ENCODE measurements at places on chromosomes 4 and X.
A peak's percentile ranks its signal among the peaks of the same experiment; 100 is the strongest.

- no peak for DNase-seq
Measured at GRCh38 chr4:67234296-67234695, 311.0 kb downstream of the CENPC start.

DNA sequence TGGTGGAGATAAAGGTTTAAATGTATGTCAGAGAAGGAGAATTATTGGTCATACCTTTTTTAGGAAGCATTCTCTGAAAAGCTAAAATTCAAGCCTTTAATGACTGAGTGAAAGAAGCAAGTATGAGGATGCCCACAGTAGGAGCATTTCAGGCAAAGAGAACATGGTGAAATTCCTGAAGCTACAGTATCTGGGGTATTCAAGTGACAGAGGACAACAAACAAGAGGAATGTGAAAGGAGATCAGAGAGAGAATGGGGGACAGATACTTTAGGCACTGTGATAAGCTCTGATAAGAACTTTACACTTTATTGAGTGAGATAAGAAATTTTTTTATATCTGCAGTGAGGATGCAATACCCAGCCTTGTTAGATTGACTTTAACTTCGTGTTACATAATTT lies 621.3 kb upstream of the AGA start:
- DNase-seq: no peak

GRCh38 chr4:137905930-137906329 lies 336.2 kb downstream of the SLC7A11 start:
- DNase-seq: no peak

DNA sequence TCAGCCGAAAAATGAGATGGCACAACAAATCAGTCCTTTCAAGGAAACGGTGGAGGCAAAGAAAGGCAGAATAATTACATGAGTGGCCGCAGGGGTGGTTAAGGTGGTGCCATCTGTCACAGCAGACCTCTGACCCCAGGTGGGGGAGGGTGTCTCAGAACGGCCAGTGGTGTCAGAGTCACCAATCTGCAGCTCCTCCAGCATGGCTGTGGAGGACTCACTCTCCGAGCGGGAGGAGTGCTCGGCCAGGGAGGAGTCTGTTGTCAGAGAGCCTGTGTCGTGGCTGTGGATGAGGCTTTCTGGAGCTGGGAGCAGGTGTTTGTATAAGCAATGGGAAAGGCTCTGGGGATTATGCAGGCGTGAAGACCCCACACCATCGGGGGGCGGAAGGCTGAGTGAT lies 130.3 kb upstream of the PDLIM3 start:
- DNase-seq: no peak

GRCh38 chr4:140238351-140239056 lies 84.5 kb upstream of the MAML3 start:
- no peak for DNase-seq

GRCh38 chr4:114036864-114037263 lies 57.4 kb upstream of the ARSJ start:
- no peak for DNase-seq

GRCh38 chr4:168777277-168777965 lies 232.6 kb downstream of the CBR4 start:
- DNase-seq: no peak

DNA sequence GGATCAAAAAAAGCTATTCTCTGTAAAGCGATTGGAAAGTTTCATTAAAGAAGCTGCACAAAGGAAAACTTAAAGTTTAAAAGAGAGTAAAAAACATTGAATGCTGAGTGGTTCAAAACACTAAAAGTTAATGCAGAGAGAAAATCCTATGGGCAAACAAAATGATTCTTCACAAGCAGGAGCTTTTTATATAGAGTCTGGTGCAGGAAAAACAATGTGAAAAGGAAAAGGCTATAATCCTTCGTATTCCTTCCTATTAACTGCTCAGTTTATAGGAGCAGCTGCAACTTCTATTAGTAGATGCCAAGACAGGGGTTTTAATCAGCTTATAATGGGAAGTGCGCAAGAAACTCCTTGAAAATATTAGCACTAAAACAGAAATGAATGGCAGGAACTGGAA lies 100.7 kb downstream of the PDGFC start:
- no peak for DNase-seq

GRCh38 chr4:126269106-126269505 lies 954.4 kb downstream of the FAT4 start:
- no peak for DNase-seq

DNA sequence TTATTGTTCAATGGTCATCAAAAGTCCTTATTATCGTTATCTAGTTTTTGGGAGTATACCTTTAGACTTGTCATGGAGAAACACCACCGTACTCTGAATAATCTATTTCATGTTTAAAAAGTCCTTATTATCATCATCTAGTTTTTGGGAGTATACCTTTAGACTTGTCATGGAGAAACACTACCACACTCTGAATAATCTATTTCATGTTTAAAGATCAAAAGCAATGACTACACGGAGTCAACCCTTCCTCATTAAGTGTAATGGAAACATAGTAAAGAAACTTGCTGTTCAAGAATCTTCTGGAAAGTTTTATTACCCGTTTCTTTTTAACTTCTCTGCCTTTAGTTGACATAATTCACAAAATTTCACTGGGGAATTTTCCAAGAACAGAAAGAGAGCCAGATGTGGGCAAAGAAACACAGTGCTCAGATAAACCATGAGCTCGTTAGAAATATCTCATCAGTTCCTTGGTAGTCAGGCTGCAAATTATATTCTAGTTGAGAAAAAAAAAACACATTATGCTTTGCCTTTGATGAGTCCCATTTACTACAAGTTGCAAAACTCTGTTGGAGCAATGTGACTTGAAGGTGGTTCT lies 158.8 kb downstream of the AFAP1 start:
- no peak for DNase-seq

GRCh38 chr4:53688186-53688790 lies 97.0 kb upstream of the LNX1 start:
- DNase-seq: no peak

- no peak for DNase-seq
Measured at GRCh38 chrX:45935408-45935807, 609.8 kb downstream of the ZNF674 start.

GRCh38 chr4:17578482-17578891 lies 1.5 kb downstream of the LAP3 start:
- no peak for DNase-seq

DNA sequence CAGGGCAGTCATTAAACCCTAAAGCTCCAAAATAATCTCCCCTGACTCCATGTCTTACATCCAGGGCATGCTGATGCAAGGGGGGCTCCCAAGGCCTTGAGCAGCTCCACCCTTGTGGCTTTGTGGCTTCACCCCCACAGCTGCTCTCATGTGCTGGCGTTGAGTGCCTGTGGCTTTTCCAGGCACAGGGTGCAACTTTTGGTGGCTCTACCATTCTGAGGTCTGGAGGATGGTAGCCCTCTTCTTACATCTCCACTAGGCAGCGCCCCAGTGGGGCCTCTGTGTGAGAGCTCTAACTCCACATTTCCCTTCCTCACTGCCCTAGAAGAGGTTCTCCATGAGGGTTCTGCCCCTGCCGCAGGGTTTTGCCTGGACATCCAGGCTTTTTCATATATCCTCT lies 35.1 kb downstream of the CFAP299 start:
- DNase-seq: no peak

- DNase-seq: no peak
Measured at GRCh38 chrX:74383611-74384010, 37.7 kb upstream of the SLC16A2 start.

DNA sequence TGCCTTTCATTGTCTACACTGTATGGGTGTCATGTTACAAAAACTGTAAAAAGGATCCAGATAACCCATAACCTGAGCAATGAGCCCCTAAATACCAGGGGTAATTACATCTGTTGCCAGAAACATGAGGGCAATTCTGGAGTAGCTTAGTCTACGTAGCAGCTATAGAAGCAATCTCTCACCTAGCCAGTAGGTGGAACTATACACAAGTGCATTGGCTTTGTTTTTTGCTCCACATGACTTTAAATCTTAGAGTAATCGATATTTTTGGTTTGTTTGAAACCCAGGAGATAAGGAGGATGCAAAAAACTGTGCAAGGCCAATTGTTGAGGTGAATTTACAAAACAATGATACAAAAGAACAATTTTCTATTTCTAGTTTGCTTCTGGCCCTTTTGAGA lies 57.5 kb downstream of the GPR82 start:
- no peak for DNase-seq

DNA sequence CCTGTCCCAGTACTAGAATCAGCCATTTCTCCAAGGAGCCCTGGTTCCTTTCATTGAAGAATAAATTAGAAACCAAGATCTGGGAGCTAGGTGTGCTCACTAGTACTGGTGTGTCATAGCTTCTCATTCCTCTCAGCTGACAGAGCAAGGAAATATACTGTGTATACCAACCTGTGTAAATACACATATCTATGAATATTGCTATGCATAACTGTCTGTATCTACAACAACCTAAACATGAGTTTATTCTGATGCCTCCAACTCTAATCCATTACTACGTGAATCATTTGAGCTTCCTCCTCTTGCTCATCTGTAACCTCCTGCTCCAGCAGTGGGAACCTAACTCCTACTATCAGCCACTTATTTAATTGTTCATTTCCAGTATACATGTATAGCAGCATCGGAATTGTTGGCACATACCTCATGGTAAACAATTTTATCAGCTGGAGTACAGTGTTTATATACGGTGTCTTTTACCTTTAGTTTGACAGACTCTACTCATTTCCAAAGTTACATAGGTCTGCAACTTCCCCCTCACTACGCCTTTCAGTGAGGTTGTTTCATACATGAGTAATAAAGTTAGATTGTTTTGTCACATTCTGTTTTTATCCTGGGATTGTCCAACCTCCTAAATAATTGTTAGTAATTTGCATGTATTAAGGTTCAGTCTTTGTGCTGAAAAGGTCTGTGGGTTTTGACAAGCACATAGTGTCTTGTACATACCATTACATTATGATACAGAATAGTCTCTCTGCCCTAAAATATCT lies 7.1 kb upstream of the SCRG1 start:
- no peak for DNase-seq

DNA sequence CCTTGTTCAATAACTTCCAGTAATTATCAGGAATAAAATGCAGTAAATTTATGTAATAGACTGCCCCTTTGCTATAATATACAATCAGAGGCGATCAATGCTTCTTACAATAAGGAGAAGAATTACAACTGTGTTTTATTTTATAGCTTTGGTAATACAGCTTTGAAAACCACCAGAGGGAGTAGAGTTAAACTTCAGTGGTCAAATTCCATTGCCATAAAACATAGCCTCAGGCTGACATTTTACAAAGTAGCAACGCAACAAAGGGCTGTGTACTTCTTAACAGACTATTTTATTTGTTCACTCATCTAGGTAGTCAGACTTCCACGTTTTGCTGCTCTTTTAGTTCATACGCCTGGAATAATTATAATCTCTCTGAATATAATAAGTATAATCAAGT lies 58.5 kb downstream of the TEX13C start:
- no peak for DNase-seq

DNA sequence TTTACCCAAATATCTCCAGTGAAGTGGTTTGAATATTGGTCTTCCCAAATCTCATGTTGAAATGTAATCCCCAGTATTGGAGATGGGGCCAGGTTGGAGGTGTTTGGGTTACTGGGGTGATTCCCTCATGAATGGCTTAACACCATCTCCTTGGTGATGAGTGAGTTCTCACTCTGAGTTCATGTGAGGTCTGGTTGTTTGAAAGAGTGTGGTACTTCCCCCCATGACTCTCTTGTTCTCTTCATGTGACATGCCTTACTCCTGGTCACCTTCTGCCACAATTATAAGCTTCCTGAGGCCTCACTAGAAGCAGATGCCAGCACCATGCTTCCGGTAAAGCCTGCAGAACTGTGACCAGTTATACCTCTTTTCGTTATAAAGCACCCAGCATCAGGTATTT lies 32.9 kb upstream of the OTUD4 start:
- no peak for DNase-seq

DNA sequence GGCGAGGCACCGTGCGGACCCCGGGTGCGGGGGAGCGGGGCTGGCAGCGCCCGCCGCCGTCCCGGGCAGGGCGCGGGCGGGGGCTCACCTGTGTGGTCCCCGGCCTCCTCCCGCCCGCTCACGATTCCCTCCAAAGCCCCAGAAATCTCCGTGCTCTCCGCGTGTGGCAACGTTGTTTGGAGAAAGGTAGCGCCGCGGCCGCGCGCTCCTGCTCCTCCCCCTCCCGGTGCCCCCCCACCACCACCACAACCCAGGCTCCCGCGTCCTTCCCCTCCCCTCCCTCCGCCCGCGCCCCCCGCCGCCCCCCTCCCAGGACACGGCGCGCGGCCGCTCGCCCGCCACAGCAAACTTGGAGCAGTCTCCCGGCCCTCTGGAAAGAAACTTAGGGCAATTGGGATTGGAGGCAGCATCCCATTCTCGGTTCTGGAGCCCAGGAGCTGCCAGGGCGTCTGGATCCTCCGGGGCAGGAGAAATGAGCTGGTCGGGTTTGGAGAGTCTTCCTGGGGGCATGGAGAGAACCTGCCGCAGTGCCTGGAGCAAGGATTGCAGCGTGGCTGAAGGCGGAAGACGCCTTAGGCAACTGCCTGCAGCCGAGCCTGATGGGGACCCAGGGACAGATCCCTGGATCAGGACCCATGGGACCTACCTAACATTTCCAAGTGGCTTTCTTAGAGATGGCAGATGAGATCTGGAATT lies 855 bp downstream of the KLF3 start:
- peak; percentile 33 for DNase-seq

GRCh38 chrX:14927401-14927800 lies 54.2 kb downstream of the MOSPD2 start:
- no peak for DNase-seq

DNA sequence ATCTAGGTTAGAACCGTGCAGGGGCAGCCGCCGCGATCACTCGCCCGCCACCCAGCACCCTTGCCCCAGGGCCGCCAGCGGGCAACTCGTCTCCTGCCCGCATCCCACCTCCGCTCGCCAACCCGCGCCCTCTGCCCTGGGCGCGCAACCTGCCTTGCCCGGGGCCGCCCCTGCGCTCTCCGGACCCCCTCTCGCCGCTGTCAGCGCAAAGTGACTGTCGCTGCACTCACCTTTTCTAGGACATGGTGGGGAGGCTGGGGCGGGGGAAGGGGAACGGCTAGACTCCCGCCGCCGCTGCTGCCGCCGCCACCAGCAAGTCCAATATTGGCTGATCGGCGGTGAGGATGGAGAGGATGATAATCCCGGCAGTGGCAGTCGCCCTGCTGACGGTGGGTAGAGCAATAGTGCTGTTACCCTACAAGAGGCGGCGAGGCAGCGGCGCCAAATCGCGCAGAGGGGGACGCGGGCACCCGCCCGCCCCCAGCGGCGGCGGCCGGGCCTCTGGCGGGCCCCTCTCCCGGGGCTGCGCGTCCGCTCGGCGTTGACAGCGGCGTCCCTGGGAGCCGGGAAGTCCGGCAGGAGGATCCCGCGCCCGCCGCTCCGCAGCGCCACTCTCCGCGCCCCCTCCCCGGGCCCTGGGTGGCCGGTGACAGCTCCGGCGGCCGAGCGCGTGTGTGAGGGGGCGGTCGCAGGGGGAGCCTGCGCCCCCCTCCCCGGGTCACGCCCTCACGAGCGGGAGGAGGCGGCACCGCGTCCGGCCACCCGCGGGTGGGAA lies 2.3 kb upstream of the NR3C2 start:
- DNase-seq: peak; percentile 36

GRCh38 chr4:47061435-47061834 lies 30.1 kb downstream of the GABRB1 start:
- DNase-seq: no peak

GRCh38 chr4:137226900-137227299 lies 305.4 kb downstream of the PCDH18 start:
- DNase-seq: no peak

Measured in activated T-cell treated with anti-CD3 and anti-CD28 coated beads, Interleukin-2, amount 50 U/mL, for 4 hours (primary cell).